ENCODE measurements at places on chromosomes 2 and 18.

DNA sequence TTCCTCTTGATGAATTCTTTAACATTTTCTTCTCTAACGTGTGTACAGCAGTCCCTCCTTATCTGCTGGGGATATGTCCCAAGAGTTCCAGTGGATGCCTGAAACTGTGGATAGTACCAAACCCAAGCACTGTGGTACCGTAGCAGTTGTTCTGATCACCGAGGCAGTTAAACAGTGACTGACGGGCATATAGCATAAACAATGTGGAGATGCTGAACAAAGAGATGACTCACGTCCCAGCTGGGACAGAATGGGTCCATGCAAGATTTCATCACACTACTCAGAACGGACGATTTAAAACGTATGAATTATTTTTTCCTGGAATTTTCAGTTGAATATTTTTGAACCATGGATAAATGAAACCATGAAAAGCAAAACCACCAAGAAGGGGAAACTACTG is 54.5 kb upstream of the SPAG16 start:
- no peak for DNase-seq

DNA sequence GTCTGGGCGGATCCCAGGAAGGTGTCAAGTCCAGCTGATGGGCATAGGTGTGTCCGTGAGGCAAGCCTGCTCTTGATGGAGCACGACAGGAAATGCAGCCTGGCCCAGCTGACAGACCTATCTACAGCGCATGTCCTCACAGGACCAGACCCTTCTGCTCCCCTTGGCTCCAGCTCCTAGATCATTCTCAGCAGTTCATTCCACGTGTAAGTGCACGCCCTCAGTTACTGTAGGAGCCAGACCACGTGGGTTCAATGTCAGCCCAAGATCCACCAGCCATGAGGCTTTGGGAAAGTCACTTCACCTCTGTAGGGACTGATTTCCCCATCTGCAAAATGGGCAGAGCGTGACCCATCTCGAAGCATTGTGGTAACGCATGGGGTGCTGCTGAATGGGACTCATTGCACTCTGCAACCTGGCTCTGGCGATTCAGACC is 47.8 kb downstream of the TMEM17 start:
- DNase-seq: no peak

- no peak for DNase-seq
These were observed 416.1 kb downstream of the ARHGAP15 start for GRCh38 chr2:143545059-143545948.

- no peak for DNase-seq
These were observed 68.5 kb upstream of the FAM237A start for GRCh38 chr2:206573793-206574192.

DNA sequence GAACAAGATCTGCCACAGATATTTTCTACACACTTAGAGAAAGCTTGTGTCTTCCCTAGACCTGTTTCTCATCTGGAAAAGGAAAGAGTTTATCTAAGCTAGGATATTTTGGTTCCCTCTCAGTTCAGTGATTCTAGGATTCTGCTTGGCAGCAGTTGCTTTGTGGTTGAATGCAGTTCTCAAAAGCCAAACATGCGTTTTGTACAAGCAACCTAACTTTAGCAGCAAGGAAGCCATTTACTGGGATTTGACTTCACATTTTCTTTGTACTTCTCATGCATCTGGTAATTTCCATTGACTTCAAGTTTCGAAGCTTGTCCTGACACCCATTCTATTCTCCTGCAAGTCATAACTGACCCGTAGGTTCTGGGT is 33.3 kb downstream of the VSNL1 start:
- no peak for DNase-seq

- DNase-seq: no peak
These were observed 260.1 kb downstream of the KCNE4 start for GRCh38 chr2:223311889-223312680.

DNA sequence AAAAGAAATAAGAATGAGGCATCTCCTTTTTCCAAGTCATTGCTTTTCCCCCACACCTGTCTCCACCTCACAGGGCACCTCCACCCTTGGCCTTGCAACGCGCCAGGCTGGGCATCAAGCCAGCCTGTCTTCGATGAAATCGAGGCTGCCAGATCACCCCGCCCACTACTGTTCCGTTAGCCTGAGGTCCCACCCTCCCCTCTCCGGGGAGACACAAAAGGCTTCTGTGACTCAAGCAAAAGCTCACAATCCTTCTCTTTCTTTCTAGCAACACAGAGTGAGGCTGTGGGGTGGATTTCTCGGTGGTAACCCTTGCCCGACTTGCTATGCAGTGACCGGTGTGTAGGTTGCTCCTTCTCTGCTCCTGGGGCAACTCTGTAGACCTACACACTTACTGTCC is 9.9 kb downstream of the TNP1 start:
- DNase-seq: no peak

- no peak for DNase-seq
These were observed 38.5 kb downstream of the REV1 start for GRCh38 chr2:99451280-99451679.

- DNase-seq: no peak
These were observed 123.6 kb downstream of the LPIN1 start for GRCh38 chr2:11870064-11870463.

GRCh38 chr2:74747411-74748080 is 86.4 kb upstream of the HK2 start:
- DNase-seq: no peak

GRCh38 chr2:26559556-26559955 is 81.6 kb downstream of the CIB4 start:
- DNase-seq: no peak

DNA sequence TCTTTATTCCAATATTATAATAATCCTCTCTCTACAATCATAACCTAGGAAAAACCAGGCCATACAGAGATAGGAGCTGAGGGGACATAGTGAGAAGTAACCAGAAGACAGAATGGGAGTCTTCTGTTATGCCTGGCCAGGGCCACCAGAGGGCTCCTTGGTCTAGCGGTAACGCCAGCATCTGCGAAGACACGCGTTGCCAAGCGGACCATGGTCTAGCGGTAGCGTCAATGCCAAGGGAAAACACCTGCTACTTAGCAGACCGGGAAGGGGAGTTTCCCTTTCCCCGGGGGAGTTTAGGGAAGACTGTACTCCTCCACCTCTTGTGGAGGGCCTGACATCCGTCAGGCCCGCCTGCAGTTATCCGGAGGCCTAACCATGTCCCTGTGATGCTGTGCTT is 36.6 kb downstream of the ARL6IP6 start:
- no peak for DNase-seq

DNA sequence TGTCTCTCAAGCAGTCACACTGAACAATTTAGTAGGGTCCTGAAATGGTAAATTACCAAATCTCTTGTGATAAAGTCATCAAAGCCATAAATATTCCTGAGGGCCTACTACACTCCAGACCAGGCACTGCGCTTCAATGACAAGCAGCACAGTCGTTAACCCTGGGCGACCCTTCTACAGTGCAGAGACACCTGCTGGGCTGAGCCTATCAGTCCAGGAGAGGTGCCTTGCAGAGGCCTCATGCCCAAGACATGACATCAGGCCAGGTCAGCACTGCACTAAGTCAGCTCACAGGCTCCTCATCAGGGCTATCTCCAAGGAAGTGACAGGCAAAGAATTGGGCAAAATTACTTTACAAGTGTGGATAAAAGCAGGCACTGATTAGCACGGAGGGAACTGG is 166.4 kb upstream of the EPB41L3 start:
- DNase-seq: no peak

DNA sequence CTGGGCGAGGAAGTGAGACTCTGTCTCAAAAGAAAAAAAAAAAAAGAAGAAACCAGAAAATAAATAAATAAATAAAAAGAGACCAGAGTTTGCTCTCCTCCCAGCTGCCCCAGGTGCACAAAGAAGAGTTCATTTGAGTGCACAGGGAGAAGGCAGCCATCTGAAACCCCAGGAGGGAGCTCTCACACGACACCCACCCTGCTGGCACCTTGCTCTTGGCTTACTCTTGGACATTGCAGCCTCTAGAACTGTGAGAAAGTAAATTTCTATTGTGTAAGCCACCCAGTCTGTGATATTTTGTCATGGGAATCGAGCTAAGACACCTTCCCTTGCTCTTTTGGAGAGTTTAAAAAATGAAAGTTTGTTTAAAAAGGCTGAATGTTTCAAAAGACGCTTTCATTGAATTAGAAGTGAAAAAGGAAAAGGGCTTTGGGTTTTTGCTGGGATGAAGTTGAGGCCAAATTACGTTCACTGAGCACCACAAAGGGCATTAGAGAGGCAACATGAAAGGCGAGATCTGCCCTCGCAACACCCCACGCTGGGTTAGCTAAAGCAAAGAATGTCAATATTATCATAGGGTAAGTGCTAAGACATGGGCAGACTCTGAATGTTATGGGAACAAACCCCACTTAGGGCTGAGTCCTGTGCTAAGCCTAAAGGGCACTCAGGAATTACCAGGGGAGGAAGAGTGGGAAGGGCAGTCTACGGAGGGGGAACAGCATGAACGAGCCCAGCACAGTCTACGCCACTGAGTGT is 128.9 kb upstream of the RIOK3 start:
- no peak for DNase-seq

DNA sequence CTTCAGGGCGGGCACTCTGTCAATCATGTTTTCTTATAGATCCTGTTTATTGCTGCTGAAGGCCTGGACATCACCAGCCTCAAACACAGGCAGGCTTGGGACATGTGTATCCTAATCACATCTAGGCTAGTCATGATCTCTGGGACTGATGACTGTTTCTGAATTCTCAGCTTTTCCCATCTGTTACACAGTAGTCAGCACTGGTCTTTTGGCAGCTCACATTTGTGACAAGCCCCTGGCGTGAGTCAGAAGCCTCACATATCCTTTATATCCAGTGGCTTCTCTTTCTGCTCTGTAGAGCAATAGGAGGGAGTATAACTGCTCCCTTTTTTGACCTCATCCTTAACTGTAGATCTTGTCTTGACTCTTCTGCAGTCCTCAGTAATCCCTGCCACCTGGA is 4.5 kb downstream of the SEMA4F start:
- DNase-seq: no peak

DNA sequence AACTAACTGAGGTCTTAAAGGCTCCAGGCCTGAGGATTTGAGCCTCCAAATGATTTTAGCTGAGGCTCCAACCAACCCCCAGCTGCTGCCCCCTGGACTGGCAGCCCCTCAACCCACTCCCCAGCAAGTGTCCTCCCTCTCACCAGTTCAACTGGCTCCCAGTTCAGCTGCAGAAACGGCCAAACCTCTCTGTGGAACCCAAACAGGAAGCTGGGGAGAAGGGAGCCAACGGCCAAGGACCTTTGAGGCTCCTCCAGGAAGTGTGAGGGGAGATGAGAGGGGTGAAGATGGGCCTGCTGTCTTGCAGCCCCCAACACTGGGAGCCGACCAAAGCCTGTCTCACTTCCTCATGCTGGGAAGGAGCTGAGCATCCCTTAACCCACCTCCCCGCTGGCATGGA is 24.9 kb downstream of the ZFP36L2 start:
- no peak for DNase-seq

DNA sequence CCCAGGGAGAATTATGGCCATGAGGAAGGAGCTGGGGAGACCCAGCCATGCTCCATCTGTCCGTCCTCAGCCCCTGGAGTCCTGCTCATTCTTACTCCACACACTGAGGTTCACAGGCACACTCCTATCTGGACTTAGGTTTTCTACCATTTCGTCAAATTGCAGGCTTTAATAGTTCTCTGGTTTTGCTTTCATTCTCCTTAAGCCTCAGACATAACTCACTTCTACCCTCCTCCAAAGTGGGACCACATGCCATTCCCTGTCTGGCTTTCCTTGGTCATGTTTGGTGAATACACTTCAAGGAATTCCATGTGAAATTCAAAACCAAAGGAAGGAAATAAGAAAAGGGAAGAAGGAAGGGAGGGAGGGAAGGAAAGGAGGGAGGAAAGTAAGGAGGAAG is 115.7 kb downstream of the CMPK2 start:
- DNase-seq: no peak

DNA sequence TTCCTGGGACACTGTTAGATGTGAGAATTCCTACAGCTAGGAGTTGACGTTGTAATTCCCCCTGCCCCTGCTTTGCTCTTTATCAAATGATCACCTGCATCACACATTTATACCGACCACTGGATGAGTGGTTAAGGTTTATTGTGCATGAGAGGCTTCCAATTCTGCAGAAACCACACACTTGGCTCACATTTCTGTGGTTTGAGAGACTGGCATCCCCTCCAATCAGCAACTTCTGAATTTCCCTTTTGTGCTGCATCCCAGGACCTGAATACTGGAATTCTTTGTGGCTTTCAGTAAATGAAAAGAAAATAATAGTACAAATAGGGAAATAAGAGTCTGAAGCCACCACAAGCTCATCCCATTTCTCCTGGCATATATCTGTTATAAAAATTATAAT is 628.7 kb upstream of the PIK3C3 start:
- no peak for DNase-seq

DNA sequence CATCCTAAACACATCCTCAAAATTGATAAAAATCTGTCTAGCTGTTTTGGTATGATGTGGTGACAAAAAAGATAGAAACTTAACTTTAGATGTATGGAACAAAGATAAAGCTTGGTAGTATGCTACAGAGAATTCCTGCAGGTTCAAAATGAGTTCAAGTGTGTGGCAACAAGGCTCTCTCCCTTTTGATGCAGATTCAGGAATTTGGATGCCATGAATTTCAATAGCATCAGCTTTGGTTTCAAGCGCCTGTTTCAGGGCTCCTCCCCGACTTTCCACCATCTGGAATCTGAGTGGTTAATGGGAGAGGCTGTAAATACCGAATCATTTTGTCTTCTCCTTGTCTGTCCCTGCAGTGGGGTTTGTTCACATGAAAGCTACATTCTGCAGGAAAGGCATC is 180.6 kb downstream of the MTX2 start:
- DNase-seq: no peak

- DNase-seq: no peak
These were observed 113.5 kb downstream of the EFEMP1 start for GRCh38 chr2:55809875-55810621.

- no peak for DNase-seq
These were observed 26.0 kb downstream of the MAP3K20 start for GRCh38 chr2:173101687-173102086.

- DNase-seq: no peak
These were observed 1.5 kb upstream of the VSNL1 start for GRCh38 chr2:17538844-17539554.

GRCh38 chr2:42105330-42106256 is 57.8 kb downstream of the PKDCC start:
- DNase-seq: peak; percentile 64

- no peak for DNase-seq
These were observed 332.0 kb downstream of the ZNF521 start for GRCh38 chr18:25019931-25020330.

DNA sequence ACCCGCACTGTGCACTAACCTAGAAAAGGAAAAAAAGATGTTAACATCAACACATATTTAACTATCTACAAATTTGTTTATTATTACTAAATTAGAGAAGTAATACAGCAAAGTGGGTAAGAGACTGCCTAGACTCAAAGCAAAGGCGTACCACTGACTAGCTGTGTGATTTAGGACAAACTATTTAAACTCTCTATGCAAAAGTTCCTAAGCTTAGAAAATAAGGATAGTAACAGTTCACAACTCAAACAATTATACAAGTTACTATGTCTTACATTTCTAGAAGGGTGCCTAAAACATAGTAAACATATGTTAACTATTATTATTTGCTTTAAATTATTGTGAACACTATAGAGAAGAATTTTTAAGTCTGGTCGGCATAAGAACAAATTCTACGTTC is 119.4 kb downstream of the RTTN start:
- no peak for DNase-seq

GRCh38 chr2:181484851-181485637 is 27.9 kb downstream of the ITGA4 start:
- DNase-seq: no peak

GRCh38 chr2:171723716-171724683 is 36.7 kb downstream of the DYNC1I2 start:
- no peak for DNase-seq

GRCh38 chr2:10417551-10418335 is 30.4 kb downstream of the ODC1 start:
- no peak for DNase-seq
